ENCODE measurements at places on chromosomes 3 and 15.

GRCh38 chr3:15470261-15470660 is 42.9 kb downstream of the EAF1 start:
- DNase-seq = no peak

DNA sequence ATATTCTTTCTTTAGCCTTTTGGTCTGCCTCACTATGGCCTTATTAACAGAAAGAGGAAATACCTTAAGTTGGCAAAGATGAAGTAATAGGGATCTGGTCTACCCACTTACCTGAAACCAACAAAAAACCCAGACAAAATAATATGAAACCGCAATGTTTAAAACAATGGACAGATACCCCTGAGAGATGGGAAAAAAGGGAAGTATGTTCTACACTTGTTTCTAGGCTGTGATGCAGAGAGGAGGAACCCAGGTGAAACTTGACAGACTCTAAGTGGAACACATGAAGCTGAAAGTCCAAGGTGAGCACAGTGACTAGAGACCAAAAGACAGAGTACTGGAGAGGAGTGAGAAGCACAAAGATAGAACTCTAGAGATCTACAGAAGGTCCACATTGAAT is 78.4 kb downstream of the NR2E3 start:
- DNase-seq = no peak

GRCh38 chr3:127005864-127006500 is 23.1 kb downstream of the PLXNA1 start:
- peak; percentile 48 for DNase-seq

DNA sequence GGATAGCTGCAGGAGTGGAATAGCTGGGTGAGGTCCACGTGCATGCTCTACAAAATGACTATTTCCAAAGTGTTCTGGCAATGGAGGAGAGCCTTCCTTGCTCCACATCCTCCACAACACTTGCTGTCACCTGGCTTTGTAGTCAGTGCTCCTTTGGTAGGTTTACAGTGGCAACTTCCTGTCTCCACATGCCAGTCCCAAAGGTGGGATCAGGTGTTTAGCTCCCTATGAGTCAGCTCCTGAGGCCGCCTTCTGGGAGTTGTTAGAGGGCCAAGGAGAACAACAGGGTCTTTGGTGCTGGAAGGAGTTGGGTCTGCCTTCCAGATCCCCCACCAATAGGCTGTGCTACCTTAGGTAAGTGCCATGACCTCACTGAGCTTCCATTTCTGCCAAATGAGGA is 15.3 kb upstream of the LIMD1 start:
- DNase-seq = no peak

DNA sequence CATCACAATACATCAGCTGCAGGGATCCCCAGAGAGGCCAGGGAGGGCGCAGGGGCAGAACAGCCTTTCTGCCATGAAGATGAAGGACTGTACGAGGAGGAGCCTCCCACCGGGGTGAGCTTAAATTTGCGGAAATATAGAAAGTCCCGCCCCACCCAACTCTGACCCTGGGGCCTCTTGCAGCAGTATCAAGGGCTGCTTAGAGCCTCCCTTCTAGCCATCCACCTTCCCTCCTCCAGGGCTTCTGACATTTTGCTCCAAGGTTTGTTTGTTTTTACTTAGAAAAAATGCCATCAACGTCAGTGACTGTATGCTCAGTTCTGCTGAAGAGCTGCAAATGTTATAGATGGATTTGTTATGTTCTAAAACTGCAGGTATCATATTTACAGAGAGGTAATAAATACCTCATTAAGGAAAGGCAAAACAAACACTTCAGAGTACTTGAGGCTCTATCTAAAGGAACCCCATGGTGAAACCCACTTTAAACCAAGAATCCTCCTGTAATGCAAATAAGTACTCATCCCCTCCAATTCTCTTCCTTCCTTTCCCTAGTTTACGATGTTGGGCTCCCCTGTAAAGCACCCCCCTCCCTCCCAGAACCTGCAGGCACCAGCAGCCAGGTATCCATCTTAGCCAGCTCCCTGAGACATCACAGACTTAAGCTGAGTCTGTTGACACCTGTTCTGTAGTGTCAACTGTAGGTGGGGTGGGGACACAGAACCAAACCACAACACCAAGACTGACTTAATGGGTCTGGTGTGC is 30.5 kb downstream of the RFTN1 start:
- peak; percentile 39 for DNase-seq

DNA sequence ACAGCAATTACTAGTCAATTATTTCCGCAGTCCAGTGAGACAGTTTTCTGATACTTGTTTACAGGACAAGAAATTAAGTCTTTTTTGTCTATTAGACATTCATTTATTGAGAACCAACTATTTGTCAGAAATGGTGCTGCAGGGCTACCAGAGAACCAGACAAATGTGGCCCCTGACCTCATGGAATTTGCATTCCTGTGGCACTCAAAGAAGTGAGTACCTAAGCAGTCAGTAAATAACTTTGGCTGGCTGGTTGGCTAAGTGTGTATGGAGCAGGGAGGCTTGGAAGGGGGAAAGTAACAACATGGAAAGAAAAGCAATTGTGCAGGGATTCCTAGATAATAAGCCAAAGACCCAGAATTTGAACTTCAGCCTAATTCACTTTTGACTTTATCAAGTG is 837.0 kb upstream of the CFAP20DC start:
- no peak for DNase-seq

GRCh38 chr3:30578479-30578878 is 27.9 kb upstream of the TGFBR2 start:
- DNase-seq = peak; percentile 94

- DNase-seq = peak; percentile 47
Observed at GRCh38 chr15:39094116-39094515, 486.8 kb upstream of the THBS1 start.

GRCh38 chr3:147652651-147653366 is 243.6 kb downstream of the ZIC1 start:
- peak; percentile 1 for DNase-seq

- peak; percentile 47 for DNase-seq
Observed at GRCh38 chr15:39242345-39242744, 338.5 kb upstream of the THBS1 start.

DNA sequence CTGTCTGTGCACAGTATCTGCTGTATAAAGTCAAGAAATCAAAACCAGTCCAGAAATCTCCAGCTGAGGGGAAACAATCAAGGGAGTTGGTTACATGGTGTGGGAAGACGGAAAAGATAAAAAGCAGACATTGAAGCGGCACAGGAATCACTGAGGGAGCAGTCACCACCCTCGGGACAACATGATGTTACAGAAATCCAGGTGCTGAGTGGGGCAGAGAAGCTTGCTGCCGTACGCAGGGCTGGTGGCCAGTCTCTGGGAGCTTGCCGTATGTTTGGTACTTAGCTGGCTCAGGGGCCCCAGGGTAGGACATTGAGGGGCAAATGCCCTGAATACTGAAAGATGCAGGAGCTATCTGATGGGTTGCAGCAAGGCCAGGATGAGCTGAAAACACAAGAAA is 237.9 kb downstream of the EDEM1 start:
- DNase-seq = no peak

GRCh38 chr15:37973856-37974255 is 39.4 kb downstream of the TMCO5A start:
- DNase-seq = peak; percentile 24

DNA sequence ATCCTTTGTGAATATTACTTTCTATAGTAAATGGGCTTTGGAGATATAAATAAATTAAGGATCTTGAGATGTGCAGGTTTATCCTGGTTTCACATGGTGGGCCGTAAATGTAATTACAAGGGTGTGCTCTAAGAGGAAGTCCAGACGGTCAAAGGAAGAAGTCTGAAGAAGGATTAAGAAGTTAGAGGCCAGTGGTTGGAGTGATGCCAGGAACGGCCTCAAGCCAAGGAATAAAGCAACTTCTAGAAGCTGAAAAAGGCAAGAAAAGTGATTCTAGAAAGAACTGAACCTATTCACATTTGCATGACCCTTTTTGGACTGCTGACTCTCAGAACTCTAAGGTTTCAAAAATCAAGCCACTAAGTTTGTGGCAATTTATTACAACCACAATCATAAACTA is 981.3 kb upstream of the ALCAM start:
- DNase-seq = no peak

DNA sequence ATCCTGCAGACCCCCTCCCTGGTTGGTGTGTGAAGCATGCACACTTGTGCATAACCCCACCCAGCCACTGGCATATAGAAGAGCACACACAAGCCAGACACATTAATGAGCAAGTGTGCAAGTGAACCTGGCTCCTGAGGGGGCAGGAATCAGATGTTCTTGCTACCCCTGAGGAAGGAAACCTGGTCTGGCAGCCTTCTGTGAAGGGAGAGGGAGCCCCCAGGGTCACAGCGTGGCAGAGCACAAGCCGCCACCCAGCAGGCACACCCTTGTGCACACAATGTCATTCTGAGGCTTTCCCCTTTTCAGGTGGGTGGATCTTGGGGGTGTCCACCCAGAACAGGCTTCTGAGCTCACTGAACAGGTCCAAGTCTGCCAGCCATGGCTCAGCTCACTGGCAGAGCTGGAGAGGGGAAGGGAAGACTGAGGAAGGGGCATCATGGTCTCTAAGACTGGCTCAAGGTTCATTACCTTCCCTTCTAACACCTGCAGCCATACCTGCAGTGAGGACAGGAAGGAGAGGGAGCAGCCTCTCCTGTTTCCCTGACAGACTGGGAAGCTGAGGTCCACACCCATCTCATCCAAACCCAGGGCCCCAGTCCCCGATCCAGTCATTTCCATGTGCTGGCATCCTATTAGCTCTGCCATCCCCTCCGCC is 31.6 kb upstream of the SEMA3F start:
- no peak for DNase-seq

- no peak for DNase-seq
Observed at GRCh38 chr3:197393711-197394110, 95.3 kb upstream of the DLG1 start.

GRCh38 chr3:117063930-117064329 is 354.4 kb downstream of the TUSC7 start:
- DNase-seq = peak; percentile 70

GRCh38 chr3:47512416-47513124 is 942 bp downstream of the ELP6 start:
- no peak for DNase-seq

GRCh38 chr3:128009952-128010846 is 42.0 kb upstream of the SEC61A1 start:
- peak; percentile 50 for DNase-seq

DNA sequence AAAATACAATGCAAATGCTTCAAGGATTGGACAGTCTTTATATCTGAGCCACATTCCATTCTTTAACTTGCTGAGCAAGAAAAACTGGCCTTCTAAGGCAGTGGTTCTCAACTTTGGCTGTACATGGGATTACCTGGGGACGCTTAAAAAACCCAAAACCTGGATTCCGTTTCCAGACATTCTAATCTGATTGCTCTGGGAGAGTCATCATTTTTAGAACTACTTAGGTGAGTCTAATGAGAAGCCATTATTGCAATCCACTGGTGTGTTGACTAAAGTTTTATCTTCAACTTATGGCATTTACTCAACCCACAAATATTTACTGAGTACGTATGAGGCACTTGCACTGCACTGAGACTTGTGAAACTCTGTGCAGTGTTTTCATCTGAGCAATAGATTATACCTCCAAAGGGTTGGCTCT is 195.7 kb upstream of the ATP11B start:
- no peak for DNase-seq

DNA sequence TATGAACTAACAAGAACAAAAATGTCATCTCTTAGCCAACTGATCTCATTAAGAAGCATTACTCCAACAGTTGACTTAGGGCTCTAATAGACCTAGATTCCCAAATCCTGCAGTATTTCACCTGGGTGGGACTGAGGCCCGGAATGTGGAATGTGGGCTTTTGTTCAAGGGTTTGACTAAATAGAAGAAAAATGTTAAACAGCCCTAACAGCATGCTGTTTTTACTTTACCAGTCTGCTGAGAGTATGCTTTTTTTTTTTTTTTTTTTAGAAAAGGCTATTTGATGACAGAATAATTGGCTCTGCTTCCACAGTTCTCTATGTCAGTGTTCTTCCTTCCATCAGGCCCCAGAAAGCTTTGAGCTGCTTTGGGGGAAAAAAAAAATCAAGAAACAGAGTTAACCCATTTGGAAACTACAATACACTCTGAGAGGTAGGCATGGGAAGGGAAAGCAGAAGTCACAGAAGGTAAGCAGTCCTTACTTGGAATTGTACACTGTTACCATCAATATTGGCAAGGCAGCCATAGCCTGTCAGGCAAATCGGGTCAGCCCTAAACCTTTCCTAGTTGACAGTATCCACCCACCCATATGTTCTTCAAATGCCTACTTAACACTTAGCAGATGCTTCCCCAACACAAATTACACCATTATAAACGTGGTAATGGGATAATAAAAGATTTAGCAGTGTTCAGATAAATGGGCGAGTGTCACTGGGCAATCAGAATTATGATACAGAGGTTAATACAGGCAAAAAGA is 224.2 kb downstream of the CNTN3 start:
- no peak for DNase-seq

GRCh38 chr15:89777782-89778380 is 1.7 kb downstream of the MESP2 start:
- DNase-seq = no peak

DNA sequence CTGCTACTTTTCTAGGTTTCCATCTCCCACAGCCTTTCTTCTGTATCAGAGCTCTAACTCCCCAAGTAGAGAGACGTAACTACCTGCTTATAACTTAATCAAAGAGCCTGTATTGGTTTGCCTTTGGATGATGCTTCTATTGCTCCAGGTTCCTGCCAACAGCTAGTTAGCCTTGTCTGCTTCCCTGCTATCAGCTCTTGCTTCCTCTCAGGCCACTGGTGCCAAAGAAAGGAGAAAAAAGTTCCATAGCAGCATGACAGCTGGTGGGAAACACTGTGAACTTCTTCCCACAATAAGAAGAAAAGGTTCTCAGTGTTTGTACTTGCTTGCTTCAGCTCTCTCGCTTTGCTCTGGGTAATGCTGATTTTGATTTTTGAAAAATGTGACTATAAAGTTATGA is 206.6 kb downstream of the GBE1 start:
- peak; percentile 40 for DNase-seq

- DNase-seq = no peak
Observed at GRCh38 chr15:66638377-66638776, 63.7 kb upstream of the SMAD6 start.

GRCh38 chr15:71153823-71154524 is 38.7 kb downstream of the THSD4 start:
- no peak for DNase-seq

DNA sequence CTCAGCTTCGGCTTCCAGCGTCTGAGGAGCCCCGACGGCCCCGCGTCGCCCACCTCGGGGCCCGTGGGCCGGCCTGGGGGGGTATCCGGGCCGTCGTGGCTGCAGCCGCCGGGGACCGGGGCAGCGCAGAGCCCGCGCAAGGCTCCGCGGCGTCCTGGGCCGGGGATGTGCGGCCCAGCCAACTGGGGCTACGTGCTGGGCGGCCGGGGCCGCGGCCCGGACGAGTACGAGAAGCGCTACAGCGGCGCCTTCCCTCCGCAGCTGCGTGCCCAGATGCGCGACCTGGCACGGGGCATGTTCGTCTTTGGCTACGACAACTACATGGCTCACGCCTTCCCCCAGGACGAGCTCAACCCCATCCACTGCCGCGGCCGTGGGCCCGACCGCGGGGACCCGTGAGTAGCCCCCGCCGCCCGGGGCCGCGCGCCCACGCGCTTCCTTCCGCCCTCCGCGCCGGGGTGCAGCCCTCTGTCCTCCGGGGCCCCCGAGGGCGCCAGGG is 462 bp downstream of the EDEM1 start:
- peak; percentile 24 for DNase-seq

- DNase-seq = no peak
Observed at GRCh38 chr3:17398959-17399551, 343.4 kb downstream of the TBC1D5 start.
